ENCODE measurements at places on chromosomes 5 and 9.

GRCh38 chr5:173290477-173291131 lies 37.6 kb downstream of the STC2 start:
- DNase-seq = no peak

DNA sequence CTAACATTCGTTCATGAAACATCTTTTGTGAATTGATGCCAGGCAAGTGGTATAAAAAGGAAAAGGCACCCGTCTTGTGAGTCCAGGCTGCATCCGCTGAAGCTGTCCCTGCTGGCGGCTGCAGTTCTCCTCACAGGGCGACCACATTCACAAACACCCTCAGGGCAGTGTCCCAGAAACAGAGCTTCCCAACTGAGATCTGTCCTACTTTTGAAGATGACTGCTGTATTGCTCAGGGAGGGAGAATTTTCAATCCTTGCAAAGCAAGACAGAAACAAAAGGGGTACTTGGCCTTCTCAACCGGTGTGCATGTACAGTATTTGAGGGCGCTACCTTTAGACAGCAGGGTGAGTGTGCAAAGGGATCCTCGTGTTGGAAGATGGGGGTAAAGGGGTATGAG lies 316.1 kb downstream of the GADD45G start:
- DNase-seq = no peak

DNA sequence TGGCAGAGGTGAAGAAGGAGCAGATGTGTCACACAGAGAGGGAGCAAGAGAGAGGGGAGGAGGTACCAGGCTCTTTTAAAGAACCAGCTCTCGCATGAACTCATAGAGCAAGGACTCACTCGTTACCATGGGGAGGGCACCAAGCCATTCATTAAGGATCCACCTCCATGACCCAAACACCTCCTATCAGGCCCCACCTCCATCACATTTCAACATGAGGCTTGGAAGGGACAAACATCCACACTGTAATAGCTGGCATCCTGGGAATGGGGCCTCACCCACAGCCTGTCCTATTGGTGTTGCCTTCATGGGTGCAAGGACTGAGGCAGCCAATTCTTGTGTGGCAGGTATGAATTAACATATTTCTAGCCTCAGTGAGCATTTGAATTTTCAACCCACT lies 11.6 kb upstream of the TNFAIP8 start:
- no peak for DNase-seq

- DNase-seq = no peak
These were observed 485.3 kb downstream of the CDH9 start for GRCh38 chr5:26553079-26553478.

DNA sequence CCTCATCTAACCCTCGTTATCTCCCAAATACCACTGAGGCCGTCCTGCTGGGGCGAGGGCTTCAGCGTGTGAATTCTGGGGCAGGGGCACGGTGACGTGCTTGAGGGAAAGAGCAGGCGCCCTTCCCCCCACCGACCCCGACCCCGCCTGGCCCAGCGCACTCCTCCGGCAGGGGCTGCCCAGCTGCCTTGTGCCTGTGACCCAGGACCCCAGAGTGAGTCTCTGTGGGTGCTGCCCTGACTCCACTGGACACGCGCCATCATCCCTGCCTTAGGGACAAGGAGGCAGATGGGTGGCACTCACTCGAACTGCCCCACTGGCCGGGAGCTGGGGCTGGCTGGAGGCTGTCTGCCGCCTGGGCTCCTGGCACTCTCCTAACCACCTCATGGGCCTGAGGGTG lies 136.2 kb upstream of the LPCAT1 start:
- DNase-seq = no peak

- no peak for DNase-seq
These were observed 69.1 kb downstream of the FBXW11 start for GRCh38 chr5:171937351-171937750.

DNA sequence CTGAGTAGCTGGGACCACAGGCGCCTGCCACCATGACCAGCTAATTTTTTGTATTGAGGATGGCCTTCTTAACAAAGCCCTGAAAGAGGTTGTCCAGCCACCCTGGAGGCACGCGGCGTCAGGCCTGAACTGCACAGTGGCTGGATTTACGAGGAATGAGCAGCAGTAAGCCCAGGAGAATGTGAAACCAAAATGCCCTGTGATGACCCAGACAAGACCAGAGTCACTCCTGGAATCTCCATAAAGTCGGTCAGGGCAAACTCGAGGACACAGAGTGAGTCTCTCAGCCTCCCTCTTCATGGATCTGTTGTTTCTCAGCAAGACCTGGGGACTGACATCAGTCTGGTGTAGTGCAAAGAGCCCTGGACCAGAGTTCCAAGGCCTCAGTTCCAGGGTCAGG lies 53.2 kb upstream of the C5orf58 start:
- no peak for DNase-seq

DNA sequence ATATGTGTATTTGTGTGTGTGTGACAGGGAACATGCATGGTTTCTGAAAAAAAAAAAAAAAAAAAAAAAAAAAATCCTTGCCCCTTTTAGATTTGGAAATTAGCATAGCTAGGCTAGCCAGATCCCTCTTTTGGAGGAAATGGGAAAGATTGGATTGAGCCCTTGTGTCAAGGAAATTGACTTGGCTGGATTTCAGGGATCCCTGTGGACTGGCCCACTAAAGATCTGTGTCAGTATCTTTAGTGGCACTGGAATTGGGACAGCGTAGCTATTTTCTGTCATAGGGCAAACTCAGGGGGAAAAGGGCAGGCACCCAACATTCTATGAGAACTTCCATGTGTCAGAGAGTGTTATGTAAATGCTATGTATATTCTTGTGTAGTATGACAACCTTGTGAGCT lies 35.4 kb downstream of the SH3GL2 start:
- no peak for DNase-seq

GRCh38 chr5:175606409-175606808 lies 51.5 kb upstream of the HRH2 start:
- DNase-seq = no peak

GRCh38 chr9:79800578-79800977 lies 228.8 kb downstream of the TLE4 start:
- no peak for DNase-seq

GRCh38 chr5:139646111-139646510 lies 2.0 kb upstream of the CXXC5 start:
- DNase-seq = no peak

DNA sequence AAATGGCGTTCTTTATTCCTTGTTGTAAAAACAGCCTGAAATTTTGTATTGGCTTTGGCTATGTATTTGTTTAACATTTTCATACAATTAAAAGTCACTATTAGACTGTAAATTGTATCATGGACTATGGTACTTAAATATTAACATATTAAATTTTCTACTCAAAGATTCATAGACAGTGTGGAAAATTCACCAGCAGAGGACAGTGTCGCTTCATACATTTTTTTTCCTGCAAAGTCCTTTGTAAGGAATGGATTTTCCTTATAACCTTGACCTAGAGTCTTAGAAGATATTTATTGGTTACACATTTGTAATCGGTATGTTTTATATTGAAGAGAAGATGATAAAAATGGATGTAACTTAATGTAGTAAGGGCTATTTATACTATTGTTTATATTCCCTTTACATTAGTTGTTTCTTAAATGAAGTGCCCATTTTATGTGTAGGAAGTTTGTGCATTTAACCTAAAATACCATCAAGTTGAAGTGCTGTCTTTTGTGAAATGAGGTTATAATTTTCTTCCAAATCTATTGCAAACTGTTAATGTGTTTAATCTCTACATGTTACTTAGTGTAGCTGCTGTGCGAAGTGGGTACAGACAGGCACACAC lies 150.1 kb downstream of the KDM4C start:
- no peak for DNase-seq

DNA sequence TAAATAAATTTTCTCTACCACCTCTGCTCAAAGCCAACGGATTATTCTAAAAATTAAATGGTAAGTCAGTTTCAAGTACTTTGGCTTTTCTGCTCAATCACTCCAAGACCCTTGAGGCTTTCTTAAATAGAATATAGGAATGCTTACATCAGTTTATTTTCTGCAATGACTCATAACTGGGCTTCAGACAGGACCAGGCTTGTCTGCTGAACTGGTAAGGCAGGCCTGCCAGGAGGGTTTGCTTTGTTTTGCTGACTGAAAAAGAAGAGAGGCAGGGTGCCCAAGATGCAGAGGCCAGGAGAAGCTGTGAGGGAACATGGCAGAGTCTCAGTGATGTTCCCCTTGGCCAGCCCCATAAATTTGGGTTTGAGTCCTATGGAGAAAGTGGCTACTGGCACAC lies 60.3 kb upstream of the EPB41L4A start:
- no peak for DNase-seq
